Activated naive CD4-positive, alpha-beta T cell treated with anti-CD3 and anti-CD28 coated beads, Interleukin-2, amount 50 U/mL, for 16 hours (primary cell): ENCODE measurements at places on chromosomes 11 and 22.

DNA sequence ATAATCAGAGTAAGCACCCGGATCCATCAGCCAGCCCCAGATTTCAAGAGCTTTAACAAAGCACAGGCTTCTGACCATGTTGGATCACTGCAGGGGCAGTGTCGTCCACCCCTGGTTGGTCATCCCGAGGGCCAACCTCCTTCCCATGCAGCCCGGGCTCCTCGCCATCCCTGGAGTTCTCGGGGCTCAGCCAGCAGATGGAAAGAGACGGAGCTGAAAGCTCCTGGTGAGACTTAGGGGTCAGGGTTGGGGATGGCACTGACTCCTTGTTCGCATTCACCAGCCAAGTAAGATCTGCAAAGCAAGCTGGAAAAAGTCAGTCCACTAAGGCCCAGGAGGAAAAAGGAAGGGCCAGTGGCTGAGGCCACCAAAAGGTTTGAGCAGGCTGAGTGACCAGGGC, 888.9 kb downstream of the BRD1 start:
- DNase-seq = no peak

- no peak for DNase-seq
Observed at GRCh38 chr22:24736526-24737053, 37.9 kb downstream of the PIWIL3 start.

DNA sequence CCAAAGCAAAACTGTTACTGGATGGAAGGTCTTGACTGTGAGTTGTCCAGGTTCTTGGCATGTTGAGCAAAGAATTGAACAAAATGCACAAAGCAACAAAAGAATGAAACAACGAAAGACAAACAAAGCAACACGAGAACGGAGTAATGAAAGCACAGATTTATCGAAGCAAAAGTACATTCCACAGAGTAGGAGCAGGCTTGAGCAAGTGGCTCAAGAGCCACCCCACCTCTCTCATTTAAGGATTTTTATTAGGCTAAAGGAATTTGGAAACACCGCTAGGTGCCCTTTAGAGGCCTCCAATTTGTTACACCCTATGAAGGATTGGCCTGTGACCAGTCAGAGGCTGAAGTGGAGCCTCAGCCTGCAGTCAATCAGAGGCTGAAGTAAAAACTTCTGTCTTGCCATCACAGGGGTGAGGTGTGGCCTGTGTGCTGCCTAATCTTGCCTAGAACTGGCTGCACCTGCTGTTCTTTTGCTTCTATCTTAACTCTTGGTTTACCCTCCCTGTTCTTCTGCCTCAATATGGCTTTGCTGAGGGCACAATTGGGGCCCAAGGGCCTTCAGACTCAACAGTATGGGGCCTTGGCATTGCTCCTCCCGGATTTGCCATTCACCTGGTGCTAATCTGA, 59.4 kb upstream of the FTH1 start:
- DNase-seq = no peak

DNA sequence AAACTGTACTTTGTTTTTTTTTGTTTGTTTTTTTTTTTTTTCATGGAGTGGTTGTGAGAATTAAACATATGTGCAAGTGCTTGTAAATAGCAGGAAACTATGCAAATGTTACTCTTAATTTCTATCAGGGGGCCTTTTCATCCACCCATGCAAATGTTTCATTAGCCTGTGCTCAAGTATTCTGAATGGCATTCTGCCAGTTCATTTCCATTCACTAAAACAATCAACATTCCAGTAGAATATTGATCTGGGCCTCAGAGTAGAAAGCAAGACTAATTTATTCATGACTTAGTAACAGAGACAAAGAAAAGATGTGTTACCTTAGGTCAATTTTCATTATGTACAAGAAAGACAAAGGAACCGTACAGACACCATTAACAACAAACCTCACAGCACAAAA, 971.4 kb downstream of the DLG2 start:
- no peak for DNase-seq

- DNase-seq = peak; percentile 32
Observed at GRCh38 chr22:23533328-23533762, 46.7 kb downstream of the IGLL1 start.

DNA sequence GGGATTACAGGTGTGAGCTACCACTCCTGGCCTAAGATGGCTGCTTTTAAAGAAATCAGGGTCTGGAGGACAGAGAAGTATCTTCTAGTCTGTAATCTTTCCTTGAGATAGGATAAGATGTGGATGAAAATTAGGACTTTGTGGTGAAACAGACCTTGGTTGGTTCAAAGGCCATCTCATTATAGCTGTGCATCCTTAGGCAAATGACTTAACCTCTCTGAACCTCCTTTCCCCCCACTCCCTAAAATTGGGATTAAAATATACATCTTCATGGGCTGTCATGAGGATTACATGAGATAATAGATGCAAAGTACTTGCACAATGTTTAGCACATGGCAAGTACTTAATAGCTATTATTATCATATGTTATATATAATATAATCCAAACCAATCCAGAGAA, 10.8 kb upstream of the E2F8 start:
- no peak for DNase-seq

- no peak for DNase-seq
Observed at GRCh38 chr11:85182441-85183387, 444.4 kb downstream of the DLG2 start.

GRCh38 chr22:36104435-36104834, 56.1 kb downstream of the APOL3 start:
- DNase-seq = no peak

DNA sequence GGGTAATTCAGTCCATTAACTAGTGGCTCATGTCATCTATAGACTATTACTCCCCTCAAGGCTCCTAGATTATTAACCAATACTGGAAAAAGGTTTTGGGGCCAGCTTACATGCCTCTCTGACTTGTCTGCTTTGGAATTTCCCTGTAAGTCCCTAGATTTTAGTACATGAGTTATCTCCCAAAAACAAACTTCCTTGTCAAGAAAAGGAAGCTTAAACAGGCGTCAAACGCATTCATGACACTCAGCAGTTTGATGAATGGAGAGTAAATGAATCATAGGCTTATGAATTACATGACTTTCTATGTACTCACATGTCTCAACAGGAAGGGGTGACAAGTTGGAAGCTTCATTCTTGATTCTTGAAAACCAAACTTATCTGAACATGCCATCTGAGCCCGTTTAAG, 70.8 kb downstream of the BLID start:
- DNase-seq = no peak

DNA sequence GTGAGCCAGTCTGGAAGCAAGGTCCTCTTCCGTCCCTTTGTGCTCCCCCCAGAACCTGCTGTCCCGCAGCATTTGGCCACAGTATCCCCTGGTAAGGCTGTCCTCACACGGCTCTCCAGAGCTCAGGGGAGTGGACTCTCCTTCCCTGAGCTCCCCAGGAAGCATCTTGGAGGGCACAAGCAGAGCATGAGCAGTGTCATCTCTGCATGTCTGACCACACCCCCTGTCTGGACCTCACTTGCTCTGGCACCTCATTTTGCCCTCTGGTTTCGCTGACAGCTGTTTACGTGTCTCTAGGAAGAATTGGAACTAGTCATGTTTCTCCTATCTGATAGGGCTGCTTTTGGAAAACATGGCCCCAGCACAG, 15.5 kb downstream of the DCPS start:
- DNase-seq = no peak

DNA sequence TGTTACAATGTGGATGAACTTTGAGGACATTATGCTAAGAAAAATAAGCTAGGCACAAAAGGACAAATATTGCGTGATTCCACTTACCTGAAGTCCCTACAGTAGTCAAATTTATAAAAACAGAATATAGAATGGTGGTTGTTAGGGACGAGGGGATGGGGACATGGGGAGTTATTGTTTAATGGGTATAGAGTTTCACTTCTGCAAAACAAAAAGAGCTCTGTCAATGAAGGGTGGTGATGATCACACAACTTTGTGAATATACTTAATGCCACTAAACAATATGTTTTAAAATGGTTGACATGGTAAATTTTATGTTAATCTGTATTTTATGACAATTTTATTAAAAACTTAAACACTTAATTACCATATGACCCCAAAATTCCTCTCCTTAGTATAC, 26.1 kb downstream of the INTS4 start:
- no peak for DNase-seq

DNA sequence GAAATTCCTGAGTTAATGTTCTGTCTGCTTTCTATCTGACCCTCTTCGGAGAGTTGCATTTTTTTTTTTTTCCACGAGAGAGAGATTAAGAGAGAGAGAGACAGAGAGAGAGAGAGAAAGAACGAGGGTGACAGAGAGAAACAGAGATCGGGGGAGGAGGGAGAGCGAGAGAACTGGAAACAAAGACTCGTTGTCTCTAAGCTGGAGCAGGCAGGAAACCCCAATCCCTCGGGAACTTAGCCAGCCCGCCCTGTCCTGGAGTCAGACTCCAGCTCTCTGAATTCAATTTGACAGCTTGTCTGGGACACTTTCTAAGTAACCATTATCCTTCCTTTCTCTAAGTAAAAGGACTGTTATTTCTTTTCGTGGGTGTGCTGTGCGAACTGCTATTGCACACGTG, 76.9 kb downstream of the KCNJ1 start:
- no peak for DNase-seq

- no peak for DNase-seq
Observed at GRCh38 chr11:3964935-3965604, 109.6 kb downstream of the STIM1 start.

GRCh38 chr22:19086896-19087295, 35.3 kb downstream of the DGCR2 start:
- no peak for DNase-seq

DNA sequence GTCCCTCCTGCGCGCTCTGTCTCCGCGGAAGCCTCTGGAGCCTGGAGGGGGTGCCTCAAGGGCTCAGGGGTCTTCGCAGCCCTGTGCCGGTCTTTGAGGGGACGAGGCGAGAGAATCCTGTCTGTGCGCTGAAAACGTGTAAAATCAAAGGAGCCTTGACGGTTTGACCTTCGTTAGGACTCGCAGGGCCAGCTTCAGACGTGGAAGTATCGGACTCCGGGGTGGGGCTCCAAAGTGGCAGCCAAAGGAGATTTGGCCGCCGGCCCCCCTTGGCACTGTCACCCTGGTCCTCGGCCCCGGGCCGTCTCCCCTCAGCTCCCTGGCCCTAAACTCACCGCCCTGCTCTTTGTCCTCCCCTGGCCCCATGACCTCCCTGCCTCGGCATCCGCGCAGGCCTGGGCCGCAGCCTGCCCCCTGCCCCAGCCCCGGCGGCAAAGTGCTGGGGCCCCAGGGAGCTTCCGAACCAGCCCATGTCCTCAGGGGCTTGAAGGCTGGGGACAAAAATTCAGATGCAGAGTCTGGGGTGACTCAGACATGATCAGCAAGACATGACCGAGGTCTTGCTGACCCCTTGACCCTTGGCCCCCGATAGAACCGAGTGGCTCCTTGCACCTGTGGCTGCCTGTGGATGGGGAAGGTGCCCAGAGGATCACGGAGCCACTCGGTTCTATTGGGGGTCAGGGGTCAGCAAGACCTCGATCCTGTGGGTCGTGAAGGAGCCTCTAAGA, 6.9 kb upstream of the PHRF1 start:
- no peak for DNase-seq

- DNase-seq = no peak
Observed at GRCh38 chr11:57560146-57560545, 7.3 kb downstream of the UBE2L6 start.

DNA sequence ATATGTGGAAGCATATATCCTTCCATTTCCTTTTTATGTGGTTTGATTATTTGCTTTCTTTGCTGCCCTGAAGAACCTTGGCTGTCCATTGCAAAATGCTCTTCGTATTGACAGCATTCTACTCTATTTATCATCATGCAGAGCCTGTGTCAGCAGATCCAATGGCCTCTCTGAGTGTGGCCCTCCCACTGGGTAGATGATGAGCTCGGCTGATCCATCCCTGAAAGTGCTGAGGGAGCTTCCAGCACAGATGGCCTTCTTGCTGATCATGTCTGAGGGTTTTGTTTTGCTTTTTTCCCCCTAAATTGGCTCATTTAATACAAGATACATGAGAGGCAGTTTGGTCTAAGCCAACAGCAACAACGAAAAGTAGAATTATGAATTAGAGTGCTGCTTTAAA, 181.0 kb downstream of the GRIA4 start:
- no peak for DNase-seq

DNA sequence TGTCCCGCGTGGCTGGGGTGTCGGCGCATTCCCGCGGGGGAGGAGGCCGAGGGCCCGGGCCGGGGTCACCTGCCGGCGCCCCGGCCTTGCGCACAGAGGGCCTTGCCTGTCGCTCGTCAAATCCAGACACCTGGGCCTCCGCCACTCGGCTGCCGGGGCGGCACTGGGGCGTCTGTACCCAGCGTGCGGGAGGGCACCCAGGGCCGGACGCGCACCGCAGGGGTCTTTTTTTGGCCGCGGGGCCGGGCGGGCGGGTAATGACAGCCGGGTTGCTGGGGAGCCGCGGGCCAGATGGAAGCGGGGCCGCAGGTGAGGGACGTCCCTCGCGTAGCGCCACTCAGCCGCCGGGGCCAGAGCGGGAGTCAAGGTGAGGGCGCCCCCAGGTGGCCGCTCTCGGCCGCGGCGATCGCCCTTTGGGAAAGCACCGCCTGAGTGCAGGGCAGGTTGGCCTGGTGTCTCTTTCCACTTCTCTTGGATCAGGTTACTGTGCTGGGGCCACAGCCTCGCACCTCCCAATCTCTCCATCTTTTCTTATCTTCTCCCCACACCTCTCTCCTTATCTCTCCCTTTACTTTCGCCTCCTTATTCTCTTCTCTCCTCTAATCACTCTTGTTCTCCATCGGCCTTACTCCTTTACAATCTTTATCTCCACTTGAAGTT, 3.5 kb downstream of the PHLDB1 start:
- peak; percentile 89 for DNase-seq

DNA sequence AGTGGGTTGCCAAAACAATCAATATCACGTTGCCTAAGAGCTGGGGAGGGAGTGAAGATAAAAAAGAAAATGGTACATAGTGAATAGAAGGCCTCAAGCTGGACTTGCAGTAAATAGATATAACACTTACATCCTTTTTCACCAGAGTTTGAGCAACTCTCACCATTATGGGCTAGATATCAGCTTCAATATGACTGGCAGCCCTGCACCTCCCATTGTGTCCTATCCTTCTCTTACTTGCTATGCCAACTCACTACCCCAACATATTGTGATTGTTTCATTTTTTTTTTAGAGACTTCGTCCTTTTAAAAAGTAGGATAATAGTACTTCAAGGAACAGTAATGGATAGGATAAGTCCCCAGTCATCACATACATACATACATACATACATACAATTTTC, 7.4 kb downstream of the HBG1 start:
- no peak for DNase-seq
